ENCODE measurements at places on chromosomes 16 and 17.

DNA sequence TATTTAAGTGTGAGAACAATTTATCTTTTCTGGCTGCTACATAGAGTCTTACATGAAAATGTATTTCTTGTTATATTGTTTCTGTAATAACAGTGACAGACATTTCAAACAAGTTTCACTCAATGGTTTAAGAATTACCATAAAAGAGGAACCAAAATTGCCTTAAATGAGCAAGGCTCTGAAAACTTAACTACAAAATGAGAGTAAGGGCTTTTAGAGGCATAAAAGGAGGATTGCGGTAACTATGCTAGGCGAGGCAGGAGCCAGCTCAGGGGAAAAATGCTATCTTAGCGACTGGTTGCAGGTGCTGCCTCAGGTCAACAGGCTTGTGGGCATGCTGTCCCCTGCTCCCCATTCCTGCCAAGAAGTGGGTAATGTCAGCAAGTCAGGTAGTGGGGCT lies 81.7 kb upstream of the MSI2 start:
- DNase-seq: no peak

- no peak for DNase-seq
Observed at GRCh38 chr17:20920815-20921199, 122.0 kb downstream of the USP22 start.

DNA sequence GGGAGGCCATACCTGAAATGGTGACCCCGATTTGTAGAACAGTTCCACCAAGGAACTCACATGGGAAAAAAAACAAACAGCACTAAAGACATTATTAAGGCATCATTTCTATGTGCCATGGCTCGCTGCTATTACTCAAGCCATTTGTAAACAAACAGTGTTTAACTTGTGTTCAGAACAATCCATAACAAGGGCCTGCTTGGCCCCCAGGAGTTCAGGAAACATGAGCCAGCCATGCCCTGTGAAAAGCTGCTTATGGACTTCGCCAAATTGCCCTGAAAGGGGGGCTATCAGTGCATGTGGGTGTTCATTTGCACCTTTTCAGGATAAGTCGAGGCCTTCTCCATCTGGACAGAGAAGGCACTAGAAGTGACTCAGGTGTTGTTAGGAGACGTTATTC lies 8.0 kb downstream of the POLR3K start:
- DNase-seq: no peak

GRCh38 chr17:9536061-9536460 lies 39.6 kb downstream of the STX8 start:
- no peak for DNase-seq

GRCh38 chr16:84925092-84925772 lies 86.1 kb downstream of the ZDHHC7 start:
- DNase-seq: peak; percentile 36

DNA sequence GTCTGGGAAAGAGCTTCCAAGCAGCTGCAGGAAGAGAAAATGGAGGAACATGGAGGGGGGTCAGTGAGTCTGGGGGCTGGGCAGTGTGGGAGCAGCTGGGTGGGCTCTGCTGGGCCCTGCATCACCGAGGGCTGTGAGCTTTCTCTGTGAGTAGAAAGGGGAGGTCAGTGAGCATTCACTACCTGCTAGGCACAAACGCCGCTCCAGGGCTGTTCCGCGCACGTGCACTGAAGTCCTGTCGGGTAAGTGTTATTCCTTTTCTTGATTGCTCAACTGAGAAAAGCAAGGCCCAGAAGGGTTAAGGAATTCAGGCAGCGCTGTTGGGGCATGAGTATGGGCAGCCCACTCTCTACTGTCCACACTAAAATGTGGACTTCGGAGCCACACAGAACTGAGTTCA lies 4.7 kb downstream of the CACNG5 start:
- no peak for DNase-seq

- no peak for DNase-seq
Observed at GRCh38 chr16:66479661-66480264, 52.7 kb downstream of the BEAN1 start.

GRCh38 chr17:69433093-69433492 lies 18.6 kb downstream of the MAP2K6 start:
- DNase-seq: no peak

GRCh38 chr16:89043636-89044417 lies 49.8 kb upstream of the ACSF3 start:
- DNase-seq: no peak

GRCh38 chr16:82195917-82196494 lies 26.0 kb upstream of the MPHOSPH6 start:
- no peak for DNase-seq

DNA sequence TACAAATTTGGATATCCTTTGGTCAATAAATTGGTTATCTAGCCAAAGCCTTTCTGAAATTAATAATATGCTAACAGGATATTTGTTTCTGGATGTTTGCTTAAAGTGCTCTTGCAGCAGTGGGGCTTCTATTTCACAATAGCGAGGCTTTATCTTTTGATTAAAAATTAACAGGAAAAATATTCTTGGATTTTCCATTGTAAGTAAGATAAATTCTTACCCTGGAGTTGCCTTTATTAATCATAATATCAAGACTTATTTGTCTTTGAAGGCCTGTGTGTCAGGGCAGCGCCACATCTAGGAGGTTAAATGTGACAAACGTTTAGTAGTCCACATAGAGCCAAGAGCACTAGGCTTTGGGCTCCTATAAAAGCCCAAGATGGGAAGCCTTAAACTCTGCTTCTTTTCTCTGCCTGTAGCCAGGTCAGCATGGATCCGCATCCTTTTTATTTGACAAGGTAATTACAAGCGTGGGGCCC lies 5.3 kb downstream of the TMEM97 start:
- no peak for DNase-seq

- DNase-seq: no peak
Observed at GRCh38 chr16:72952811-72953271, 95.1 kb downstream of the ZFHX3 start.

GRCh38 chr17:49522357-49522890 lies 27.3 kb downstream of the NGFR start:
- no peak for DNase-seq

GRCh38 chr16:60481591-60481990 lies 1554.6 kb downstream of the CDH8 start:
- no peak for DNase-seq

- DNase-seq: no peak
Observed at GRCh38 chr16:55640701-55641327, 15.0 kb upstream of the SLC6A2 start.

GRCh38 chr17:79891113-79891730 lies 52.0 kb upstream of the CBX4 start:
- no peak for DNase-seq

DNA sequence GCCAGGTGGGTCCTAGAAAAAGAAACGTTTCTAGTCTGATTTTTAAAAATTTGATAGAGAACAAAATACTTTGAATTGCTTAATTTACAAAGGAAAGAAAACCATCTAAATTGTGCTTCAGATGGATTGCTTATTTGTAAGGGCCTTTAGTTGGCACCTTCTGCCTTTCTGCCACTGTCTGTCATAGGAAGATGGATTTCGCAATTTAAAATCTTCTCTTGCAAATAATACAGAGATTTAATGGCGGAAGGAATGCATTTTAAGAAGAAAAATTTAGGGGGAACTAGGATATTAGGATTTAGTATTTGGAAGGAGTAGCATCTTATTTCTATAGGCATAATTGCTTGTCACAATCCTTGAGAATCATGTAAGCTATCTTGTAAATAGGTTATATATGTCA lies 175.5 kb upstream of the RBL2 start:
- DNase-seq: no peak

DNA sequence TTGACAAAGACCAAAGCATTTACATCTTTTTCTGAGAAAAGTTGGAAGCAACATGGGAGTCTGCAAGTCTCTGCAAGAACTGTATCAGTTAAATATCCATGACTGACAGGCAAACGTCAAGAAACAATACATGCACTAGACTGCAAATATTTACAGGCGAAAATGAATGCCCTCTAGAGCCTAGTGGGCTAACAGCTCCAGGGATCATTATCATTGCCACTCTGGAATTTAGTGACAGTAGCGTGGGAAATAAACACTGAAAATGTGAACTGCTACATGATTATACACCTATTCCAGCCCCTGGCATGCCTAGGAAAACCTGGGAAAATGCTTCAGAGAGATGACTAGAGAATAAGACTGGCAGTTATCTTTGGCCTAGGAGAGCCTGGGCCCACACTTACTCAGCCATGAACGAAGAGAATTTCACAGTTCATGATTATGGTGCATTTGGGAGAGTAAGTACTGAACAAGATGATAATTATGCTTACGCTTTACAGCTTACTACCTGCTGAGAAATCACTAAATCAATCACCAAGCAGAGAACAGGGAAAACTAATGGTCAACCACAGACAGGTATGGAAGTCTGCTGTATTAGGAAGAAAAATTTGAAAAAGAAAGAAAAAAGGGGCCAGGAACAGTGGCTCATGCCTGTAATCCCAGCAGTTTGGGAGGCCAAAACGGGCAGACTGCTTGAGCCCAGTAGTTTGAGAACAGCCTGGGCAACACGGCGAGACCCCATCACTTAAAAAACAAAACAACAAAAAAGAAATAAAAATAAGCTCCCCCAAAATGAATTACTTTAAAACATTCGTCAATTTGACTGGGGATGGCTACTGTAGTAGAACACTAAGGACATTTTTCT lies 66.6 kb upstream of the CLEC18B start:
- DNase-seq: no peak

GRCh38 chr16:29811896-29812665 lies at the start of gene PRRT2:
Gene PRRT2, plus strand, starts transcription at chr16:29812193. Its CDS starts 862 bp downstream, at chr16:29813055.
- DNase-seq: no peak

GRCh38 chr17:45081047-45081703 lies 20.1 kb downstream of the NMT1 start:
- DNase-seq: no peak

- no peak for DNase-seq
Observed at GRCh38 chr17:43354371-43354770, 44.4 kb upstream of the ARL4D start.

DNA sequence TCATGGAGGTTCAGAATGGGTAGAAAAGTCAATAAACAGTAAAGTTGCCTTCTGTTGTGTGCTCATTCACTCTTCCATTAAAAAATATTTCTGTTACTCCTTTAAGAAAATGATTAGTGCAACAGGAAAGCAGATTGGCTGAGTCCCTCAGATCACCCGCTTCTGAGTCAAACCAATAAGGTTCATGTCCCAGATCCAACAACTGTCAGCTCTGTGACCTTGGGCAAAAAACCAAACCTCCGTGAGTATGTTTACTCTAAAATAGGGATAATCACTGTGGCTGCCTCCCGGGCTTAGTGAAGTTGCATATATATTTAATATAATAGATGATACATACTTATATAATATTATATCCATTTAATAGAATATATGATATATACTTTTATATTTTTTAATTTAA lies 698.5 kb upstream of the RBFOX1 start:
- no peak for DNase-seq

GRCh38 chr17:81428948-81429774 lies 33.9 kb downstream of the BAHCC1 start:
- no peak for DNase-seq

- DNase-seq: no peak
Observed at GRCh38 chr17:68381076-68381900, 76.0 kb downstream of the WIPI1 start.

- no peak for DNase-seq
Observed at GRCh38 chr17:73348018-73348828, 36.4 kb upstream of the CDC42EP4 start.

GRCh38 chr16:48014349-48015135 lies 141.3 kb downstream of the ABCC12 start:
- no peak for DNase-seq

- DNase-seq: no peak
Observed at GRCh38 chr16:4372578-4373355, 1.1 kb downstream of the VASN start.

- no peak for DNase-seq
Observed at GRCh38 chr17:1620486-1620885, 8.1 kb downstream of the SLC43A2 start.

- no peak for DNase-seq
Observed at GRCh38 chr17:8687737-8688466, 56.7 kb downstream of the CCDC42 start.

DNA sequence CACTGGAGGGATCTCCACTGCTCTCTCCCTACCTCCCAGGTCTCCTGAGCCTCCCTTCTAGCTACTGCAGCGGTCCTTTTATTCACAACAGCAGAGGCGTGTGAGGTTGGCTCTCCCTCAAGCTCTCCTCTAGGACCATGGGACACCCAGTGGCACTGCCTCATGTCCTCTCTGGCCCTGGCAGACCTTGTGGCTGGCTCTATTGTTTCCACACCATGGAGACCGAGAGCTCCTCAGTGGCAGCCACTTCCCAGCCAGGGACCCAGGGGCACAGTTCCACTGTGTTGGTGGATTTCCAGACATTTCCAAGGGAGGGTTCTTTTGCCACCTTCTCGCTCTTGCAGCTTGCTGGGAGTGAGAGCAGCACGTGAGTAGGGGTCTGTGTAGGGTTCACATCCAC lies 204.9 kb downstream of the AXIN2 start:
- DNase-seq: no peak

GRCh38 chr16:47872225-47872624 lies 283.6 kb downstream of the ABCC12 start:
- no peak for DNase-seq

GRCh38 chr16:68426347-68426652 lies 22.0 kb downstream of the SMPD3 start:
- no peak for DNase-seq

- no peak for DNase-seq
Observed at GRCh38 chr17:66441101-66441661, 138.8 kb downstream of the PRKCA start.

- DNase-seq: no peak
Observed at GRCh38 chr16:47694543-47694942, 233.4 kb downstream of the PHKB start.

GRCh38 chr17:48738803-48739526 lies 10.4 kb upstream of the HOXB13 start:
- no peak for DNase-seq

- DNase-seq: no peak
Observed at GRCh38 chr16:65059406-65059980, 62.4 kb downstream of the CDH11 start.

DNA sequence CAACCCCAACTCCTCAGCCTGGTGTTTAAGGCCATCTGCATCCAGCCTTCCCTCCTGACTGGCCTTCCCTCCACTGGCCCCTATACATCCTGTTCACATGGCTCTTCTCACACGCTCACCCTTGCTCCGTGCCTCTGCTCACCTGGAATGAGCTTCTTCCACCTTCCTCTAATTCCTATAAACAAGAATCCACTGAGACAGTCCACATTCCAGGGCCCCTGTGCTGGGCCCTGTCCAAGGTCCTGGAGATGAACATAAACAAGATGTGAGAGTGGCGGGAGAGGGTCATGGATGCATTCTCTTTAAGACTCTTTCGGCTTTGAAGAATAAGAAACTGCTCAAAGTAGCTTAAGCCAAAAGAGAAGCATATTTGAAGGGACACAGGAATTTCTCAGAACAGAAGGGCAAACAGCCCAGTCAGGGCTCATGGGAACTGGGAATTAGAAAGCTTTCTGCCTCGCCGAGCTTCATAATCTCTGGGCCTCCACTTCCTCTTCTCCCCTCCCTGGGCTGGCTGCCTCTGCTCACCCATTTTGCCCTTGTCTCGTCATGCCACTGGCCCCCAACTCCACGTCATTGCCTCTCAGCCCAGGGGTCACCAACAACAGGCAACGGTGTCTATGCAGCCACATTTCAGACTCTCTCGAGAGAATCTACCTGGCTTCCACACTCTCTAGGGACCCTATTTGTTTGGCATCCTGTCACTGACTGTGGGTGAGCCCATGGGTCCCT lies 13.5 kb downstream of the SPPL2C start:
- DNase-seq: no peak
